ENCODE measurements at places on chromosomes 3 and 15. TPM values are rescaled to one million over a fixed set of nuclear protein-coding genes. Genes with fewer than 3 reads are reported as not detected.

DNA sequence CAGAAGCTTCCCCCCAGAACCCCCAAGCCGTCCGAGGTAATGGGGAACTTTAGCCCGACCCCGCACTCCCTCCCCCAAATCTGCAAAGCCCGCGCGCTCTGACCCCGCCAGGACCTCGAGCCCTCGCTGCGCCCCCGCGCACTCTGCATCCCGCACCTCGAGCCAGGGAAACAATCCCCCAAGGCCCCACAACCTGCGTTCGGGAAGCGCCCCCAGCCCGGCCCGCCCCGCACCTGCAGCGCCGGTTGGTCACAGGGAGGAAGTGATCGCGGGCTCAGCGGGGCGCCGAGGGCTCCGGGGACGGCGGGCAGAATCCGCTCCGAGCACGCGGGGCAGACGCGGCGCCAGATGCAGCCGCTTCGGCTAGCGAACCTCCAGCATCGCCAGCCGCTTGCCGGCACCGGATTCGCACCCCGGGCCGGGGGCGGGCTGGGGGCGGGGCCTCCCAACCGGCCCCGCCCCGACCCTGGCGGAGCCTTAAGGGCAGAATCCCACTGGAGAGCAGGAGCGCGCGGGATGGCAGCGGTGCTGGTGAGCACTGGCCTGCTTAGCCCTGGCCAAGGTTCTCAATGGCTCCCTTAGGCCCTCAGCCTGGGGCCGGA, at the start of gene CAMKV:
CAMKV (minus strand) TSS at position 382 of the 602 bp plus-strand sequence. CDS start 7,518 bp downstream, outside the sequence.
- no peaks in the 10 kb centered on the region for H3K36me3 ChIP-seq
- no peak for DNase-seq
- no peak within 1 kb of the TSS for H3K4me3 ChIP-seq
- H3K4me1 ChIP-seq: no peaks in the 10 kb centered on the region
- no peak within 1 kb of the TSS for H3K27ac ChIP-seq

Gene SSUH2
- 6.1 TPM for total RNA-seq

Gene LRRC34
- total RNA-seq: 9.6 TPM

DNA sequence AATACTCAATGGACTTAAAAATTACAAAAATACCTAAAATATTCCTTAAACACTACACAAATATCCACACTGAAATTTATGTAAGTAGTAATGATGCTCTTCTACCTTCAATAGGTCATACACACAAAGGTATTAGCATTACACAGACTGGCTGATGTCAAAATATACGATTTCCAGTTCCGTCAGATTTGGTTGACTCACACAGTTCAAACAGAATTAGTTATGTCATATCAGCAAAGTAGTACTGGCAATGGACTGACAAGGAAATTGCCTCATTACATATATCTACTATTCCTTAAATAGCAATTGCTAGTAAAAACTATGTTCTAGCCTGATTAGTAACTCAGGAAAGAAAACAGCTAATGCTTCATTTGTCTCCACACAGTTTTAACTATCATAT, 70.8 kb downstream of the ADAM10 start:
- no peaks in the 10 kb centered on the region for H3K36me3 ChIP-seq
- H3K4me3 ChIP-seq: no peak overlapping the region
- DNase-seq: no peak

GRCh38 chr3:16570113-16570512, 35.1 kb downstream of the DAZL start:
- no peak overlapping the region for H3K4me3 ChIP-seq
- no peak overlapping the region for H3K27ac ChIP-seq
- DNase-seq: no peak
- H3K4me1 ChIP-seq: no peaks in the 10 kb centered on the region
- H3K27me3 ChIP-seq: no peaks in the 10 kb centered on the region

DNA sequence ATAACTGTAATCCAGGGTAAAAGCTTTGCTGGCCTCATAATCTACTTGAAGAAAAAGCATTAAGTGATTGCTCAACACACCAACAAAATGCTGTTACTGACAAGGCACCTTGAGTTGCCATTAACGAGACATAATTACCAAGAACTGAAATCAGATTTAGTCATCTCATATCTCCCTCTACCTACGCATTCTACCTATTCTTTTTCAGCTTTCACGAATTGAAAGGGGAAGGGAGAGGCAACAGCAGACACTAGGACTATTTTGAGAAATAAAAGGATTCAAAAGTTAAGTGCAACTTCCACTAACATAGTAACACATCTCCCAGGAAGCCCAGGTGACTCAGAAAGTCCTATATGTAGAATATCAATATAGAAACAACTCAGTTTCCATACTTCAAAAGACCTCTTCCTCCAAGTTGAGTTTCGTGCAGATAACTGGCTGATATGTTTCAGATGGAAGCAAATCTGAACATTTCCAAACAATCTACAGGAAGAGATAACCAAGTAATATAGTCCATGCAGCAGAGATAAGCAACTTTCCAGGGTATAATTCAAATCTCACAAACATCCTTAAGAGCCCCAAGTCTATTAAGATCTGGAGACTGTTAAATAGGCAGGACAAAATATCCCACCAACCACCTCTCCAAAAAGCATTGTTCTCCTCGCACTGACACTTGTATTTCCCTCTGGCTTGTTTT, 1.9 kb downstream of the OSBPL10 start:
- H3K4me1 ChIP-seq: peaks cover 18% of the 10 kb centered on the region
- no peaks in the 10 kb centered on the region for H3K36me3 ChIP-seq
- no peak overlapping the region for H3K27ac ChIP-seq
- H3K4me3 ChIP-seq: no peak overlapping the region
- no peak for DNase-seq

DNA sequence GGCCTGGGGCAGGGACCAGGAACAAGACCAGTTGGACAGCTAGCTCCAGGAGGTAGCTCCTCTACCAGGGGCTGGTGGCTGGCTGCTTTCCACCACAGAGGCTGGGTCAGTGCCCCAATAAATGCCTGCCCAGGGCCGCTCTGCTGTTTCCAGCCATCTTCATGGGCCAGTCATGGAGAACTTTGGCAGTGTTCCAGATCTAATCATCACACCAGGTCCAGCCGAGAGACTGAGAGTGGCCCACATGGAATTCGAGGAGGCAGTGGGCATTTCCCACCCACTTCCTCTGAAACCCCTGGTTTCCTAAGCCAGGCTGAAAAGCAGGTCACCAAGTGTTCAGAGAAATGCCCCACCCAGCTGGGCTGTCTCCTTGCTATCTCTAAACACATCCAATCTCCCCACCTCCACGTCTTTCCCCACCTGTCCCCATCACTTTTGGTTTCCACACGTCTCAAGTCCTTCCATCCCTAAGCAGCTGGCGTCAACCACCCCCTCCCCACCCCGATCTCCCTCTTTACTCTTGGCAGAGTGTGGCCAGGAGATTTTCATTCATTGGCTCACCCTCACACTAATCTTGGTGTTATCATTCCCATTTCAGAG, 190.0 kb upstream of the LINGO1 start:
- no peaks in the 10 kb centered on the region for H3K4me1 ChIP-seq
- H3K4me3 ChIP-seq: no peak overlapping the region
- peaks cover 47% of the 10 kb centered on the region for H3K27me3 ChIP-seq
- H3K27ac ChIP-seq: no peak overlapping the region

DNA sequence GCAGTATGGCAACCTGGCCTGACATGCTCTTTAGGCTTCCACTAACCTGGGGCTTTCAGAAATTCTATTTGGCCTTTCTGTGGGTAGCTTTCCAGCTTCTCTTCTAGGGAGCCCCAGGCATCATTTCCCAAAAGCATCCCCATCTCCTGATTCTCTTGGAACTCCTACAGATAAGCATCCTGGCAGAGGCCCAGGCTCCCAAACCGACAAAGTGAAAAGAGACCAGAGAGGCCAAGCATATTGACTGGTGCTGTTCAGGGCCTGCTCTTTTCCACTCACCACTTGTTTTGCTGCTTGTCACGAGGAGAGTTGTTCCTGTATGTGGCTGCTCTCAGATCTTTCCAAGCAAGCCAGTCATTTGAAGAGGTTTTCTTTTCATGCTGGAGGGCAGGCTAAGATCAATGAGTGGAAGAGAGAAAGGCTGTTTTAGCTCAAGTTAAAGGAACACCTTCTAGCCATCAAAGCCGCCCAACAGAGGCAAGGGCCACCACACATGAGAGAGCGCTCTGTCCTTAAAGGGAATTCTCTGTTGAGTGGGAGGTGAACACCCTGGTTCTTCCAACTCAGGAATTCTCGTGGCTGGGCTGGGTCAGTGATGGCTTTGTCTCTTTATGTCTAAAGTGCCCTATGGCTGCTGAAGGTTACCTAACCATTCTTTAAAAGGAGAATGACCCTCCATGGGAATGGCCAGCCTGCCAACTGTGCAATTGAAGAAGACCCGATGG, 31.1 kb upstream of the NR2E3 start:
- no peaks in the 10 kb centered on the region for H3K36me3 ChIP-seq
- no peak overlapping the region for H3K4me3 ChIP-seq
- H3K27me3 ChIP-seq: no peaks in the 10 kb centered on the region
- H3K27ac ChIP-seq: peak overlapping the region; percentile 87
- peaks cover 13% of the 10 kb centered on the region for H3K4me1 ChIP-seq
- no peak for DNase-seq

DNA sequence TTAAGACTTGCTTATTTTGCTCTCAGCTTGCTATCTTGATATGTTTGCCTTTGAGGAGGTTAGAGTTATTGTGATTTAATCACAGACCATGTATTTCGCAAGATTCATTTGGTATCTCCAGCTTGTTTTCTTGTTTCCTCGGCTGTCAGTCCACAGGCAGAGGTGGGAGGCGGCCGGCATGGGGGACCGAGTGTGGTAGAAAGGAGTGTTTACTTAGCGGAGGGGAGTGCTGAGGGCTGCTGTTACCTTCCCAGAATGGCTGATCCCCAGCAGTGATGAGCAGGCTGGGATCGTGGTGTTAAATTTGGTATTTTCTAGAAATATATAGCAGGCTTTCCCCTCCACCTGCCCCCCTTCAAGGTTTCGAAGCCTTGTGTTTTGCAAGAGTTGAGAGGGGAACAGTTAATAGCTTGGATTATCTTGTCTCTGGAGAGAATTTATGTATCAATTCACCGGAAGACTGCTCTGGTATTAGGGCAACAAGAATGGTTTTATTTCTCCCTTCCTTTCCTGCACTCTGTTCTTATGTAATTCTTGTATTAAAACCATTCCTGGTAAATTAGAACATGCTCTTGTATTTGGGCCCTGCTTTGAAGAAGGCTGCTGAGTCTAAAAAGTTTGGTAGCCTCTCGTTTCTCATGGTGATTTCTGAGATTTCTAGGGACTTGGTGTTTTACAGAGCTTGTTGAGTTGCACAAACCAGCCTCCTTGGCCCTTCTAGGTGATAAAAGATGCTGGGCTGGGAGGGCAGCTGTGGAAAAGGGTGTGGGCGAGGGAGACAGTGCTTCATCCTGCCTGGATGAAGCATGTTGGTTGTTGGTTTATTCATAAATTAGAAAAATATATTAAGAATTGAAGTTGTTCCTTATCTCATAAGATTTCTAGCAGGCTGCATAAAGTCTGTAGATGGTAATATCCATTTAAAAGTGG, 151.4 kb downstream of the IGF1R start:
- H3K27ac ChIP-seq: peak overlapping the region; percentile 85
- H3K27me3 ChIP-seq: no peaks in the 10 kb centered on the region
- DNase-seq: peak; percentile 68
- H3K4me3 ChIP-seq: peak overlapping the region; percentile 49
- no peaks in the 10 kb centered on the region for H3K36me3 ChIP-seq

DNA sequence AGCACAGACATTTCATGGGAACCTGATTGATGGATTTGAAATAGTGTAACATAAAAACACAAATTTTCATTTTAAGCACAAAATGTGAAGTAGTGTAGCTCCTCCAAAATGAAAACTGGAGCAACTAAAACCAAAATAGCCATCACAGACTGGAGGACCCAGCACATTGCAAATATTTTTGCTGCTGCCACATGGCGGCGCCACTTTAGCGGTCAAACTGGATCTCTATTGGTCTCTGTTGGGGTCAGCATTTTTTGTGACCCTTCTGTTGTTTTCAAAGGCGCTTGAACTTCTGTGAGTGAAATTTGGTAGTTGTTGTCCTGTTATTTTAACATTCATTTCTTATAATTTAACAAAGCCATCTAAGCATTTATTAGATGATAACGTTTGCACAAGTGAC, 259.9 kb downstream of the IL20RB start:
- DNase-seq: no peak
- H3K27me3 ChIP-seq: no peaks in the 10 kb centered on the region
- H3K27ac ChIP-seq: no peak overlapping the region
- H3K4me3 ChIP-seq: no peak overlapping the region

Gene PIF1
- 54.8 TPM for total RNA-seq

DNA sequence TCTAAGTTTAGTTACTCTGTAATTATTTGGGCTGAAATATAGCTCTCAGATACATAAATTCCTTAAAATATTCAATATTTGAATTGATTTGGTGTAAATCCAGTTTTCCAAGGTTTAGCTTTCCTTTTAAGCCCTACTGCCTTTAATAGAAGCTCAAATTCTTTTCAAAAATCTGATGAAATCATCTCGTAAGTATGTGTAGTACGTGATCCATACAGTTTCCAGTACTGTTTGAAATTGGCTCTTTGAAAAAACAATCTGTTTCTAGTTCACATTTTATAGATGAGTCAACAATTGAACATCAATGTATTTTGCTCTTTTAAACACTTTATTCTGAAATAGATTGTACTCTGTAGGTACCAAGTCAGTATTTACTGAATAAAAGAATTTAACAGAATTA, 84.2 kb downstream of the LRRC49 start:
- no peaks in the 10 kb centered on the region for H3K27me3 ChIP-seq
- H3K4me3 ChIP-seq: no peak overlapping the region
- H3K4me1 ChIP-seq: no peaks in the 10 kb centered on the region
- H3K27ac ChIP-seq: no peak overlapping the region

DNA sequence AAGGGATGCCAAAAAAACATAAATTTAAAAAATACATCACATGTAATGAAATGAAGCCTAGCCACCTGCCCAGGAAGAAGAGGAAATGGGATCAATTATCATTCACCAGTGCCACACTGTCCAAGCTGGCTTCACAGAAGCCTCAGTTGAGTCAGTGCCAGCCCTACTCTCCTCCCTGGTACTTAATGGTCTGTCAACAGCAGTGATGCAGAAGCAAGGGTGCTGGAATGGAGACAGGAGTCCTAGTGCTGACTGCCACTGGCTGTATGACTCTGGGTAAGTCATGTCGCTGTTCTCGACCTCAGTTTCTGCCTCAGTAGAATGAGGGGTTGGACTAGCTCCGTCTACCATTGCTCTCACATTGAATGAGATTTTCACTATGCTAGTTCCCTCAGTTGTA, 78.5 kb upstream of the LARS2 start:
- no peak overlapping the region for H3K4me3 ChIP-seq
- DNase-seq: no peak
- no peaks in the 10 kb centered on the region for H3K36me3 ChIP-seq
- no peaks in the 10 kb centered on the region for H3K4me1 ChIP-seq

GRCh38 chr3:132210476-132211346, 106.5 kb upstream of the ACP3 start:
- no peak for DNase-seq
- peaks cover 7% of the 10 kb centered on the region for H3K4me1 ChIP-seq
- no peak overlapping the region for H3K27ac ChIP-seq
- H3K36me3 ChIP-seq: no peaks in the 10 kb centered on the region

Data from PC-9 (cell line).